ENCODE measurements at places on chromosomes 6 and 20.

DNA sequence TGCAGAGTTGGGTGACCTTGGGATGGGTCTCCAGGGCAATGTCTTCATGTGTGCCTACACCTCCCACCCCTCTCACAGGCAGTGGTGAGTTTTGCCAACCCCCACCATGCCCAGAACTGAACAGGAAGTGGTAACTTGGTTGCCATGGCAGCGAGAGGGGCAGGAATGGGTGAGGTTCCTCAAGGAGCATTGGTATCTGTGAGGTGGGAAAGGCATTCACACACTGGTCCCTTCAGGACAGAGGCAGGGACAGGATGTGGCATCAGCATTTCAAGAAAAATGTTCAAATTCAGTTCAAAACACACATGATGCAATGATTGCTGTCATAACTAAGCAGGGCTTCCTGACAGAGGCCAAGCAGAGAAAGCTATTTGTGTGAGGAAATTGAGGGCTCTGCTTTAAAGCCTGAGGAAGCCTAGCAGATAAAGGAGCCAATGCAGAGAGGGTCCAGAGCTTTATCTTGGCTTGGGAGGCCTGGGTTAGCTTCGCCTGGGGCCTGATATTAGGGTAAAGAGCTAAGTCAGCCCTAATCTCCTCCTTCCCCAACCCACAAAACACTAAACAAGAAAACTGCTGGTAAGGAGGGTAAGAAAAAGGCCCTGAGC, 551 bp downstream of the TREML2 start:
- DNase-seq: peak; percentile 43

DNA sequence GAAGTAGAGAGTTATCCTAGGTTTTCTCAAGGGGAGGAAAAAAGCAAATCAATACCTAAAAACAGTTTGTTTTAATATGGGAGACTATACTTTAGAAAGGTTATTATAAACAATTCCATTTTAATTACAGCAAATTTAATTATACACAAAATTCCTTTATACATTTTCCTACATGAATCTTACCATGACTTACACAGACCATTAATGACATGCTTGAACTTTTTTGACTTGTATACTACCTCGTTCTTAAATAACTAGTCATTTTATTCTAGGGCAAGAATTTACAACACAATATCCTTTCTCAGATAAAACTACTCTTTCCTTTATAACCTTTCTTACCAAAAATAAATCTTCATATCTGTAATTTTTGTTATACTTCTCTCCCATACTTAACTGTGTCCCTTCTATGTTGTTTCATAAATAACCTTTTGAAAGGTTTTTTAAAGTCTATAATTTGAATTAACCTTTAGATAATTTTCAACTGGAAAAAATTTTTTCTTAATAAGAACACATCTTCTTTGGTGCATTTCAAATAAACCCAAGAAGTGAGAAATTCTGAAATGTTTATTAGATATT, 729.4 kb downstream of the TENT5A start:
- no peak for DNase-seq

- DNase-seq: no peak
Measured at GRCh38 chr20:54207053-54207742, 689 bp upstream of the PFDN4 start.

- DNase-seq: no peak
Measured at GRCh38 chr20:10739566-10739965, 65.8 kb upstream of the JAG1 start.

- DNase-seq: no peak
Measured at GRCh38 chr6:78693835-78694234, 173.5 kb upstream of the IRAK1BP1 start.

GRCh38 chr6:97280766-97281165, 2.2 kb downstream of the MMS22L start:
- DNase-seq: no peak

DNA sequence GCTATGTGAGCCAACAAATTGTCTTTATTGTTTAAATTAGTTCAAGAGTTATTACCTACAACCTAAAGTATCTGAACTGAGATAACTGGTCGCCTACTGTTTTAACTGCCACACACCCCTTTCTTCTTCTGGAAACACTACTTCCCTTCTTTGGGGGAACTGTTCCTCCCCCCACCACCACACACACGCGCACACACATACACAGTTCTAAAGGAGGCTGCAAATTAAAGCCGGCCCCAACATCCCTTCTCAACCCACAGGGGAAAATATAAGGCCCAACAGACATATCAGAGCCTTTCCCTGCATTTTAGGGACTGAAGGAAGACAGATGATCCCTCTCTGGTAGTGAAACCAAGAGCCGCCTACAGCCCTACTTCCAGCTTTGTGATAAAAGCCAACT, 348.0 kb upstream of the JARID2 start:
- no peak for DNase-seq

- peak; percentile 74 for DNase-seq
Measured at GRCh38 chr6:134097114-134097707, 44.8 kb upstream of the SLC2A12 start.

DNA sequence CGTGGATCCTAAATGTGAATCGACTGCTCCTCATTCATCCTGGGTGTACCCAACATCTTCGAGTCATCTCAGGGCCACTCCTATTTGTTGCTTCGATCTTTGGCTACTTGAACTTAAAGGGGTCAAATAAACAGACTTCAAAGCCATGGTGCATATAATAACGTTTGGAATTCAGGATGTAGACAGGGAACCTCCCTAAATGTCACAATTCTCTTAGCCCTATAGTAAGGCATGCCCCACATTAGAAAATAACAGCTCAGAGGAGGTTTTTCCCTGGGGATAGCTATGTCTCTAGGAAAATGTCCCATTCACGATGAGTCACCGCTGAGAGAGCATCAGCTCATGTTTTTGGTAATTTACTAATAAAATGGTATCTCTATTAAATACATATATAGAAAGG, 54.8 kb upstream of the BMP6 start:
- no peak for DNase-seq

GRCh38 chr6:169738976-169739529, 12.3 kb downstream of the DYNLT2 start:
- DNase-seq: no peak

GRCh38 chr6:33433001-33433543, 13.2 kb downstream of the SYNGAP1 start:
- DNase-seq: no peak

GRCh38 chr6:1597121-1597744, 12.5 kb upstream of the FOXC1 start:
- no peak for DNase-seq

- DNase-seq: no peak
Measured at GRCh38 chr6:105019285-105019684, 62.4 kb downstream of the LIN28B start.

- DNase-seq: no peak
Measured at GRCh38 chr6:167817729-167818128, 9.0 kb upstream of the AFDN start.

- DNase-seq: no peak
Measured at GRCh38 chr6:149938571-149939355, 3.1 kb upstream of the ULBP2 start.

- DNase-seq: no peak
Measured at GRCh38 chr6:126131246-126131645, 144.9 kb downstream of the TRMT11 start.

GRCh38 chr6:28941684-28942448, 18.1 kb upstream of the TRIM27 start:
- DNase-seq: no peak

DNA sequence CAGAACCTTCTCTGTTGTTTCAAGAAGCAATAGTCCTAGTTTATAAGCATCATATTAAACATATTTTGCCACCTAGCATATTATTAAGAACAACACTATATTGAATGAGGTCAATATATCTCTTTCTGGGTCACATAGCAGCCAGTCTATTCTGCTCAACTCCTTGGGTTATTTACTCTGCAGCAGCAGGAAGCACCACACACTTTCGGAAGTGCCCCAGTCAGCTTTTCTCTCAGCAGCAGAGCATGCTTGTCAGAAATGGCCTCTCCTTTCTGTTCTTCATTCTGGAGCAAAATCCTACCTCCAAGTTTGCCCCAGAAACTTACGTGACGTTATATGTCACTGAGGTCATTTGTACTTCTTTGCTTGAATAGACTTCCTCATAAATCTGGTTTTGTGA, 22.7 kb downstream of the CFAP206 start:
- no peak for DNase-seq

GRCh38 chr20:64110411-64111068, 3.2 kb upstream of the NPBWR2 start:
- DNase-seq: no peak

DNA sequence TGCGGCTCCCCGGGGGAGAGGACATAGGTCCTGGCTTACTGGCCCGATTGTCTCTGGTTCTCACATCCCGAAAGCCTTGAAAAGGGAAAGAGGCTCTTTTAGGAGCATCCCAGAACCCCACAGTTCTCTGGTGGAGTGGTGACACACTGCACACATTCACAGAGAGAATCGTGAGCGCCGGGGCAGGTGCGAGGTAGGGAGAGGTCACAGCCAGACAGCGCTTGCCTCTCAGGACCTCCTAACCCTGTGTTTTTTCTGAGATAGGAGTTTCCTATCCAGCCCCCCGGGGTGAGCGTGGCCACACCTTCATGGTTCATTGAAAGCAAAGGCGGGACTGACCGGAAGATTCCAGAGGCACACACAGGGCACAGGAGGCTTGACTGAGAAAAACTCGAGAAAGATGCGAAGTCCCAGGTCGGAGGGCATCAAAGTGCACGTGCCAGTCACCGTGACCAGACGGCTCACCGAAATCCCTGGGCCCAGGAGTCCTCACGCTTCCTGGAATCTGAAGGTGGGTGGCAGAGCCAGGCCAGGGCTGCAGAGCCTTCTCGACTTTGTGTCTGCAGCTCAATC, 46.5 kb upstream of the FRMD1 start:
- no peak for DNase-seq

DNA sequence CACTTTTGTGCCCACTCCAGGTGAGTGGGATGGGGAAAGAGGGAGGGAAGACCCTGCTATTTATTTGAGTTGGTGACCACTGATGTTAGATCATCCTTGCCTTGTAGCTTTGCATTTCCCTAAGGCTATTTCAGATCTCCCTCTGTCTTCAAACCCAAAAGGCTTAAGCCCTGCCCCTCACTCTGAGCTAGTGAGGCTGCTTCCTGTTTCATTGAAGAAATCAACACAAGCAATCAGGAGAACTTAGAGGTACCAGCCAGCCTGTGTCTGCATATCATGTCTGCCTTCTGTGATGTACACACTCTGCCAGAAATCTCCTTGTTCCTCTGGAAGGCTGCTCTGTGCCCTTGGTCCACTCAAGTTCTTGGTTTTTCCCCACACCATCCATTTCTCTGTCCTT, 135.3 kb downstream of the ARID1B start:
- no peak for DNase-seq

DNA sequence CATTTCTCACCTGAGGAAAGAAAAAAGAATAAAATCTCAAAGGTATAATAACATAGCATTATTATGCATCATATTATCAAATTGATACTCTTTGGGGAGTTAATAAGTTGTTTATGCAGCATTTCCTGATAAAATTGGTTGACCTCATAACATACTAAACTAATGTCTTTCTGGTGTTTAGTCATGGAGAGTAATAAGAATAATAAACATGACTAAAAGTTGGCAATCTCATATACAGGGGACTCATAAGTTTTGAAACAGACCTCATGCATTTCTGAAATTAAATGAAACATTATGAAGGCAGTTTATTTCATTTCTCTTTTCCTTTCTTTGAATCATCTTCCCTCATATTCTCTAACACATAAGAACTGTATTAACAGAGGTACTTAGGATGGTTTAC, 60.5 kb upstream of the PRDM1 start:
- DNase-seq: no peak

Data from stimulated activated CD4-positive, alpha-beta T cell treated with anti-CD3 and anti-CD28 coated beads, Interleukin-2, amount 100 ng/mL, for 24 hours (primary cell).